ENCODE measurements at places on chromosomes 12 and 14.

DNA sequence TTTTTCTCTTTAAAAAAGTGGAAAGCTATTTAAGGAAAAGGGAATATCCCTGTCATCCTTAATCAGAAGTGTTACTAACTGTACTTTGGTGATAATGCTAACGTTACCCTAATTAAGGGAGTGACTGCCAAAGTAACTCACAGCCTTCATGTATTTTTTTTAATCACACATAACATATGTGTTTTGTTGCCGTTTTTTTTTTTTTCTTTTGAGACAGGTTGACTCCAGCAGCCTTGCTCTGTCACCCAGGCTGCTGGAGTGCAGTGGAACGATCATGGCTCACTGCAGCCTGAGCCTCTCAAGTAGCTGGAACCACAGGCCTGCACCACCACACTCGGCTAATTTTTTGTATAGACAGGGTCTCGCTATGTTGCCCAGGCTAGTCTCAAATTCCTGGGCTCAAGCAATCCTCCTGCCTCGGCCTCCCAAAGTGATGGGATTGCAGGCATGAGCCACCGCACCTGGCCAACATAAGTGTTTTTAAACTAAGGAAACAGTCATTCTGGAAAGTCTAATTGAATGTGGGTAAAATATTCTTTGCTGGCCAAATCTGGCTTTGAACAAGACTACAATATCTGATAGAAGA lies 56.5 kb downstream of the HECTD4 start:
- DNase-seq = no peak

DNA sequence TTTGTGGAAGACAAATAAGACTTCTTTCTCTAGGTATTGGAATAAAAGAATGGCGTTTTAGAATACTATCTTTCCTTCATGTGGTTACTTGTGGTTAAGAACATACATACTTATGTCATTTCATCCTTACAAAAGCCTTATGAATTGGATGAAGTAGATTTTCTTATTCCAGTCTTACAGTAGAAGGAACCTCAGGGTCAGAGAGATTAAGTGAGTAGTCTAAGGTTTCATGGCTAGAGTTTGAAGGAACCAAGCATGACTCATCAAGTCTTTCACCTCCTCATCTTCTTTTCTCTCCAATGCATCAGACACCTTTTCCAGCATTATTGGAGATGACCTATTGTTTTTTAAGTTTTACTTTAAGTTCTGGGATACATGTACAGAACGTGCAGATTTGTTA lies 92.9 kb upstream of the NEDD1 start:
- DNase-seq = peak; percentile 87

GRCh38 chr14:68182492-68182891 lies 362.9 kb downstream of the RAD51B start:
- no peak for DNase-seq

DNA sequence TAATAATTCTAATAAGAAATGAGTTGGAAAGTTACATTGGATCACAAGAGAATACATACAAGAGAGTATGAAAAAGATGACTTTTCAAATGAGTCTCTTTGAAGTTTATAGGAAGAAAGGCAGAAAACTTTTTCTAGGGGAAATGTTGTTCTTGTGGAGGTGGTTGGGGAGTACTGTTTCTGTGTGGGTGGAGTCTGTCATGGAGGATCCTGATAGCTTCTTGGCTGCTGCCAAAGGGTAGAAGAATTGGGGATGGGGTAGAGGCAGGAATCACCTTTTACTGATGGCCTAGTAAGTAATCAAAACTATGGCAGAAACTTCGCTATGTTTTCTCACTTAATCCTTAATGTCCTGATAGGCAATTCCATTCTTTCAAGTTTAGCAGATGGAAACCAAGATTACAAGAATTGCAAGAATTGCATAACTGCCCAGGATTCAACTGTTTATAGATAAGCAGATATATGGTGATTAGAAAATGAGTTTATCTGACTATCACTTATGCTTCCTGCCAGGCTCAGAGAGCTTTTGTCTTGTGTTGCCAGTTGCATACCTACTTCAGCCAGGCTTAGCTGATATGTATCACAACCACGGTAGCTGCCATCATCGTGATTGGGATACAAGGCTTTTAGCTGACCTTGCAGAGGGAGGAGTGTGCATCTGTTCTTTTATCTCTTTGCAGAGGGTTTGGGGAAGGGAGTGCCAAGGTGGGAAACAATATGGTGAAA lies 463.9 kb downstream of the TMTC2 start:
- no peak for DNase-seq

- no peak for DNase-seq
Observed at GRCh38 chr12:130877333-130877732, 5.5 kb downstream of the RAN start.

DNA sequence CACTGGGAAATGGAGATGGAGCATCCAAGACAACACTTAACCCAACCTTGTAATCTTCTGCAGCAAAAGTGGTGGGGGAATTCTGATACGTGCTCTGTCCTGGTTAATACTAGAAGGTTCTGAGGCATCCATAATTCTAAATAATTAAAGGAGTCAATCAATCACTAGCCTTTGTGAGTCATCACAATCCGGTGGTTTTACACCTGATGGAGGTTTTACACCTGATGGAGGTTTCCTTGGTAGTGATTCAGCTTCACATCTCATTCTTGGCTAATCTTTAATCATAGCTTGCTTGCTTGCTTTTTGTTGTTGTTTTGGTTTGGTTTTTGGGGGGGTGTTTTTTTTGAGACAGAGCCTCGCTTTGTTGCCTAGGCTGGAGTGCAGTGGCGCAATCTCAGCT lies 343.4 kb downstream of the DPF3 start:
- DNase-seq = no peak

GRCh38 chr12:19761463-19761862 lies 322.2 kb downstream of the AEBP2 start:
- DNase-seq = no peak

Data from astrocyte (in vitro differentiated cells and primary cell).